ENCODE measurements at places on chromosomes 11 and 22.

GRCh38 chr11:10201343-10201742, 92.7 kb downstream of the SBF2 start:
- DNase-seq, result no peak

DNA sequence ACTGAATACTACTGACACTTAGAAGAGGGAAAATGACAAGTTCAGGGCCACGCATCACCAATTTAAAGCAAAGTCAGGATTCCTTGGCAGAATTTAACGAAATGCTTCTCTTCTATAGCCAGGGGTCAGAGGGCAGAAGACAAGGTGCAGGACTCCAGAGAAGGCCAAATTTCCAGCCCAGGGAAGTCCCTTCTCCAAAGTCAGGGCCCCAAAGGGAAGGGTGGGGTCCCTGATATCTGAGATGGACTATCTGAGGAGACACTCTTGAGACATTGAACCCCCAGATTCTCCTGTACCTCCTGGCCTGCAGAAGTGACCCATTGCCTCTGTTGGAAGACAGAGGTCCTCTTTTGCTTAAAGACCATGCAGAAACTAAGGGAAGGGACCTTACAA, 91.2 kb downstream of the RPS6KA4 start:
- DNase-seq, result no peak

GRCh38 chr22:45235101-45235777, 5.5 kb downstream of the KIAA0930 start:
- DNase-seq, result peak; percentile 73

- DNase-seq, result no peak
These were observed 7.3 kb downstream of the NEAT1 start for GRCh38 chr11:65429724-65430405.

- DNase-seq, result no peak
These were observed 1.8 kb downstream of the FUT4 start for GRCh38 chr11:94545264-94546161.

DNA sequence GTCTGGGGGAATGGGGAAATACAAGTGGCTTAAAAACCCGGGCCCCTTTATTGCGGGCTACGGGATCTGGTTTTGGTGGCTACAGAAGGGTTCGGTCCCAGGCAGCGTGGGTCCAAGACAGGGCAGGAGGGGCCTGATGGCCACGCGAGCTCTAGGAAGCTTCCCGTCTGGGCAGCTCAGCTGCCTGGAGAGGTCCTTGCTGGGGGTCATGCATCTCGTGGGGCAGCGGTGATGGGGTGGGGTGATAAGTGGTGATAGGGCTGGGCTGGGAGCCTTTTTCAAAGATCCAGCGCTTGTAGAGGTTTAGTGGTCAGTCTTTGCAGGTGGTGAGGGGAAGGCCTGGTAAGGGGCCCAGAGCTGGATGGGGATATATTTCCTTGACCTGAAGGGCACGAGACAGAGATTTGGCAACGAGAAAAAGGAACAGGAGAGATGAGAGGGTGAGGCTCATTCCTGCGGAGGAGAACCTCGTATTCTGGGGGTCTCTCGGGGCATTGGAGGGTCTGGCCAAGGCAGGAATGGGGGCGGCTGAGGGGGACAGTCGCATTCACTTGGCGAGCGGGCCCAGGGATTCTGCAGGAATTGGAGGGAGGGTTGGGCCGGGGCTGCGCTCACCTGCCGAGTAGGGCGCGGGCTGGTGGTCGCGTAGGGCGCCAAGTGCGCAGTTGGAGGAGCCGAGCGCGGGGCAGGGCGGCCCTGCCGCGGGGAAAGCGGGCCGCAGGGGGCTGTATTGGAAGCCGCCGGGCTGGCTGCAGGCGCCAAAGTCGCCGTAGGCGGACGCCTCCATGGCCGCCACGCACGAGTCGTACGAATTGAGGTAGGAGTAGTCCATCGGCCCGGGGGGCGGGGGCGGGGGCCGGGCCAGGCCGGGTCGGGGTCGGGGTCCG, 560 bp downstream of the PHOX2A start:
- DNase-seq, result no peak

DNA sequence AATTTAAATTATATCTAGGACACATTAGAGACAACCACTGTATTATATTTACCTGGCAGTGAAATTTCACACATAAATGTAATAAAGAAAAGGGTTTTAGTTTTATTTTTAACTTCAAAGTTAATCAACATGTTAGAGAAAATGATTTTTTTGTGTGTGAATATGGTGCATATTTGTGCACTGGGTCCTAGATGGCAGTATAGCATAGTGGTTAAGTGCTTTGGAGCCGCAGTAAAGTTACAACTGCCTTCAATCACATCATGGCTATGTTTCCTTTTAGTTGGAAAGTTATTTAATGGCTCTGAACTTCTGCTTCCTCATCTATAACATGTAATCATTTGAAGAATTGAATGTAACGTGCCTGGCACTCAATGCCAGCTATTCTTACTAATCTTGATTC, 108.9 kb upstream of the DDI1 start:
- peak; percentile 30 for DNase-seq

- no peak for DNase-seq
These were observed 25.9 kb upstream of the KCNJ11 start for GRCh38 chr11:17414317-17414737.

DNA sequence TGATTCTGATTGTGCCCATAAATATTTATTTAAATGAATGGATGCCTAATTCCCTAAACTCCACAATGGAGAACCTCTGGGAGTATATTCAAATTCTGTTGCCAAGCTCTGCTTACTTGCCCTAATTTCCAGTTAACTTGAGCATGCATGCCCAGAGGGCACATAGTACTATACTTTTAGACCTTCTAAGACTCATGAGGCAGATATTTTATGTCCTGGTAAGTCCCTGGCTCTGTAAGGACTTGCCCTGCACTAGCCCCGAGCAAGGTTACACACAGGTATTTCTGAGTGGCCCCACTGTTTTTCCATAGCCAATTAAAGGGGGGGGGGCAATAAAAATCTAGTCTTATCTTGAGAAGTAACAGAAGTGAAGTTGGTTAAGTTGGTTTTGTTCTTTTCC, 21.1 kb upstream of the CAPRIN1 start:
- DNase-seq, result no peak

DNA sequence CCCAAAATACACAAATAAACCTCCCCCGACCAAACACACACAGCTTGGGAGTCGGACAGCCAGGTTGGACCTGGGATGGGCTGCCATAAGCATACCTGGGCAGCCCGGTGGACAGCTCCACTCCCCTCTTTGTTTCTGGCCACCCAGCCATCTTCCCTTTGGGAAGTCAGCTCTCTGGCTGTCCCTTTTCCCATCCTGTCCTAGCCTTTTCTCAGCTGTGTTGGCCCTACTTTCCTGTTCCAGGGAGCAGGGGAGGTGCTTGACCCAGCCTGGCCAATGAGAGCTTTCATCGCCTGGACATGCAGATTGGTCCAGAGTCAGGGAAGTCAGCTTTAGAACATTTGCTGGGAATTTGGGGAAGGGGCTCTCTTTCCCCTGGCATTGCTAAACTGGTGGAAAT, 68.7 kb upstream of the NECTIN1 start:
- no peak for DNase-seq

GRCh38 chr11:134170177-134170918, 53.4 kb downstream of the NCAPD3 start:
- no peak for DNase-seq

- DNase-seq, result no peak
These were observed 43.2 kb downstream of the SLC1A2 start for GRCh38 chr11:35376118-35376510.

GRCh38 chr11:538431-539051, 1.2 kb downstream of the LRRC56 start:
- DNase-seq, result no peak

DNA sequence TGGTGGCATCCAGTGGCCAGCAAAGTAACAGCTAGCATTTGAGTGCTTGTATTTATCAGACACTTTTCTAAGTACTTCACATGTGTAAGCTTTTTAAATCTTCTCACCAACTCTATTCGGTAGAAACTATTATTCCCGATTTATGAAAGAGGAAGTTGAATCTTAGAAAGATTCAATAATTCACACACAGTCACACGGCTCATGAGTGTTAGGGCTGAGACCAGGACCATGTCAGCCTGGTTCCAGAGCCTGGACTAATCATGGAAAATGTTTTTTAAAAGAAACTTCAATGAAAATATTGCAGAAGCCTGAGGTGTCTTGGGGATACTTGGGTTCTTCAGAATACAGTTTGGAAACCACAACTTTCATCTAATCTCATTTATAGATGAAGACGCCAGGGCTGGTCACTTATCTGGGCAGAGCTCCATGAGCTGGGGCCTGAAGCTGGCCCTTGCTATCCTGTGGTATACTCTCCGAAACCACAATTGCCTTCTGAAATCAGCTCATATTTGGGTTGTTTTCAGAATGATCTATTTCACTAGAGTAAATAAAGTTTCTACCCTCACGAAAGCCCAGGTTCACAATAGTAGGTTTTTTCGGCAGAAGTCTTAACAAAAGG, 4.3 kb upstream of the CRTAM start:
- DNase-seq, result no peak

- DNase-seq, result no peak
These were observed 62.7 kb downstream of the LIF start for GRCh38 chr22:30183861-30184278.

- DNase-seq, result no peak
These were observed 368.9 kb downstream of the NTM start for GRCh38 chr11:131739243-131739882.

DNA sequence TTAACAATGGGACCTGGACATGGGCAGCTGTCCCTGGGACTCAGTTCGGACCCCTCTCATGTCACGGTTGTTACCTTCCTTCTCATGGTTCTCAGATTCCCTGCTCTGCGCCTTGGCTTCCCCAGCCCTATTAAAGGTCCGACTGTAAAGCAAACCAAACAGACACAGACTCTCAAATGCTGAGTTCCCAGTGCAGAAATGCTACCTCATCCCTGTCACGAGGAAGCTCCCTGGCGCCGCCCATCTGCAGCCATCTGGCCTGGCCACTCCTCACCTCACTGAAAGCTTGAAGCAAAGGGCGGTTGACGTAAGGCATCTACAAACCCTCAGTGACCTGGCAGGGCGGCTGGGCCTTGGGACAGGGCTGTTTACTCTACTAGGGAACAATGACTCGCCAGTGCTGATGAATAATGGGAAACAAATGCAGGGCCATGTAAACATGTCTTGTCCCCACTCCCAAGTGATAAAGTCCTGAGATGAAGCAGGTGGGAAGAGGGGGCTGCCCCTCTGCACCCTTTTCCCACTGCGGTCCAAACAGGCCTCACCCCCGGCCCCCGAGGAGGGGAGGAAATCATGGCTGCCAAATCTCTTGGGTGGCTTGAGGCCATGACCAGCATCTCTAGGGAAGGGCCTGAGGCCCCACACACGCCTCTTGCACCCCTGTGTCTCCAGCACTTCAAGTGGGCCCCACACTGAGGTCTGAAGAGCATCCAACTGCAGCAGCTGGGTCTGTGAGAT, 49.3 kb downstream of the SCUBE1 start:
- no peak for DNase-seq

- DNase-seq, result peak; percentile 86
These were observed 29.2 kb downstream of the SREBF2 start for GRCh38 chr22:41862160-41862529.

DNA sequence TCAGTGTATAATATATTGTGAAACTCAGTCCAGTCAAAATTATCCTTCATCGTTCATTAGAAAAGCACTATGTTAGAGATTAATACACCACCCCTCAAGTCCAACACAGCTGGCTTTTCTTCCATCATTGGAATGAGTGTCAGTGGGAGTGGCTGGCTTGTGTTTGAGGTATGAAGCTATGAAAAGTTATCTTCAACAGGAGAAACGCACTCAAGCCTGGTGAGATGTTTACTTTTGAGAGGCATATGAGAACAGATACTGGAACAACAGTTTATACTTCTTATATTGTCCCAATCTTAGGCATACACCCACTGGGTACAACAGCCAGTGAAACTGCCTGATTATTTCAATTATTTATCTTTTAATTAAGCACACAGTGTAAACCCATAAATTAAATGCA, 34.3 kb downstream of the PLEKHB1 start:
- no peak for DNase-seq

- no peak for DNase-seq
These were observed 5.9 kb downstream of the WT1 start for GRCh38 chr11:32429477-32429876.

DNA sequence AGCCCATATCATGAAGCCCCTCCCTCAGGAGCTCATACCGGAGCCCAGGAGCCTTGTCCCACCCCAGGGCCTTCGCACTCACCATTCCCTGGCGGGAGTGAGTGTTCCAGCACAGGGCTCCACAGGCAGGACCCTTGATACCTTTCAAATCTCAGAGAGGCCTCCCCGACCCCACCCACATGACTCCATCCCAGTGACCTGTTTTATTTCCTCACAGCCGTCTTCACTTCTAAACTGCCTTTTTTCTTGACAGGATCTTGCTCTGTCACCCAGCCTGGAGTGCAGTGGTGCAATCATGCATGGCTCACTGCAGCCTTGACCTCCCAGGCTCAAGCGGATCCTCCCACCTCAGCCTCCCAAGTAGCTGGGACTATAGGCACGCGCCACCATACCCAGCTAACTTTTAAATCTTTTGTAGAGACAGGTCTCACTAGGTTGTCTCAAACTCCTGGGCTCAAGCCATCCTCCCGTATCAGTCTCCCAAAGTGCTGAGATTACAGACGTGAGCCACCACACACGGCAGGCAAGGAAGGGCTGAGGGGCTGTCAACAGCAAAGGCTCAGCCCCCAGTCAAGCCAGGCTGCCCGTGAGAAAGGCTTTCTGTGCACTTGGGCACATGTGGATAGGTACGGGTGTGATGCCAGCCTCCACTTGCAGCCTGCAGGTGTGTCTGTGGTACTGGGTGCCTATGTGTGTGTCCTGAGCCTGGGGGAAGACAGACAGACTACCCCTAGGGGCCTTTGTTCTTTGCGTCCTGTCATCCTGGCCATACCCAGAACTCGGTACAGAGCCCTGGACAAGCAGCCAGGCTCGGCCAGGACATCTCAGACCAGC, 9.3 kb downstream of the RPL3 start:
- no peak for DNase-seq

- peak; percentile 47 for DNase-seq
These were observed 38.0 kb upstream of the ARFGAP3 start for GRCh38 chr22:42895087-42895486.

GRCh38 chr11:77276271-77276670, 25.2 kb downstream of the GDPD4 start:
- no peak for DNase-seq

- DNase-seq, result no peak
These were observed 34.0 kb upstream of the EMID1 start for GRCh38 chr22:29171721-29172120.

GRCh38 chr22:29824677-29825076, 13.4 kb downstream of the ASCC2 start:
- no peak for DNase-seq

GRCh38 chr11:6219359-6219758, 14.0 kb downstream of the C11orf42 start:
- DNase-seq, result no peak

GRCh38 chr22:24775769-24776492, 1.4 kb upstream of the PIWIL3 start:
- DNase-seq, result no peak

GRCh38 chr11:112016088-112016764, 9.0 kb upstream of the DLAT start:
- peak; percentile 42 for DNase-seq

- DNase-seq, result no peak
These were observed 118.9 kb downstream of the CACNA1I start for GRCh38 chr22:39689421-39689820.

DNA sequence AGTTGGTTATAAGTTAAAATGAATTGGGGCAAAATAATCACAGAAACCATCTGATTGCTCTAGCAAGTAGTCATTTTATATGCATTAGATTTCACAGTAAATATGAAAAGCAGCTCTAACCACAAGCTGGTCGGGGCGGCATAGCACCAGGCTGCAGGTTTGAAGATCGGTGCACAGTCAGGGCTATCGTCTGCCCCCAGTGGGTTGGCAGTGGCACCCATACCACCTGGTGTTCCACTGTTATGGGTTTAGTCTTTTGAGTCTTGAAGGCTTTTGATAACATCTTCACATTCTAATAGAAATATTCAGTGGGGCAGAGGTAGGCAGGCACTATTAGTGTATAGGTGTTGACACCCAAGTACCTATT, 62.1 kb downstream of the GRK3 start:
- no peak for DNase-seq
